ENCODE measurements at places on chromosomes 13 and 19.

- DNase-seq, result no peak
These were observed 60.0 kb upstream of the WDFY2 start for GRCh38 chr13:51524312-51524711.

- DNase-seq, result no peak
These were observed 135.9 kb downstream of the DLEU7 start for GRCh38 chr13:50707628-50708027.

DNA sequence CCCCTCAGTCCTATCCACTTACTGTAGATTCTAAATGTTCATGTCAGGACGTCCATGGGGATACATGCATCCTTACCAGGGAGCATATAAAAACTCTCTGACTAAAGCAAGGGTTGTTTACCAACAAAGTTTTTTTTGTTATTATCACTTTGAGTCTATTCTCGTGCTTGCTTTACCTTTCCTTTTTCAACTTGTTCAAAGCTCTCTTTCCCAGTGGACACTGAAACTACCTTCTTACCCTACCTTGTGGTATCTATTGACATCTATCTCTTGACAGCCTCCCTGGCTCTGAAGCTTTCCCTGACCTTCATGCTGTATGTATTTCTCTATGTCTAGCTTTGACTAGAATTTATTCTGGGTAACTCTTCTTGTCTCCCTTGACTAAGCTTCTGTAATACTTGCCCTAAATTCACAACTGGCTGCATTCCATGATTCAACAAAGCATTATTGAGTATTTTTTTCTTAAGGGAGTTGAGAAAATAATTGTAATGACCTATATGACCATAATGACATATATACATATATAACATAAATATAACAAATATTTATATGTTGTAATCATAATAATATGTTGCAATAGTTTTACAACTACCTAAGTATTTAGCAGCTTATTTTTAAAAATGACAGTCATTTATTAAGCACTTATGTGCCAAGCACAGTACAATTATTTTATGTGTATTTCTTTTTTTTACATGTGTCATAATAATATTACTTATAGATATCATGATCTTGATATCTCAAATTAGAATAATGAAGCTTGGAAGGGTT, 403.4 kb upstream of the SPRY2 start:
- no peak for DNase-seq

GRCh38 chr19:10388957-10389356, 8.6 kb upstream of the TYK2 start:
- DNase-seq, result peak; percentile 42

GRCh38 chr13:73715114-73715910, 418.9 kb downstream of the KLF12 start:
- peak; percentile 38 for DNase-seq

DNA sequence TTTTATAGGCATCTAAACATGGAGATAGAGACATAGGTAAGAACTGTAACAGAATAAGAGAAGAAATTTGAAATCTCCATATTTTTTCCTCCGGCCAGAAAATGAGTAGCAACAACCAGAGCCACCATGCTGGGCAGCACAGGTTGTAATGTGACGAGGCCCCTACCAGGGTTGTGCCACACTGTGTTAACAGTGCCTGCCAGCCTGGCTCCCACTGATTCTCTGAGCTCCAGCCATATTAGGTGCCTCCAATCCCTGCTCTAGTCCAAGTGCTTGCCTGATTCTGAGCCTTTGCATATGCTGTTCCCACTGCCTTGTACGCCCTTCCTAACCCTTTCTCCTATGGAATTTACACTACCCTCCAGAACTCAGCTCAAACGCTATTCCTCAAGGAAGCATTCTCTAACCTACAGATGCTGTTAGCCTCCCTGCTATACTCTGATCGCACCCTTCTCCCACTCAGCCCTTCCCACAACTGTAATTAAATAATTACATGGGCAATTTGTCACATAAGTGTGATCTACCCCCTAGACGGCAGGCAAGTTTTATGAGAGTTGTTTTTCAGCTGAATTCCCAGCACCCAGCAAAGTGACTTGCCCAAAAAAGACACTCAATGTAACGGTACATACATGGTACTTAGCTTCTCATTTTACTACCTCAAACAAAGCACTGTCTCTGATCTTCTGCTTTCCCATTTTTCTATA, 37.6 kb upstream of the STARD13 start:
- no peak for DNase-seq

DNA sequence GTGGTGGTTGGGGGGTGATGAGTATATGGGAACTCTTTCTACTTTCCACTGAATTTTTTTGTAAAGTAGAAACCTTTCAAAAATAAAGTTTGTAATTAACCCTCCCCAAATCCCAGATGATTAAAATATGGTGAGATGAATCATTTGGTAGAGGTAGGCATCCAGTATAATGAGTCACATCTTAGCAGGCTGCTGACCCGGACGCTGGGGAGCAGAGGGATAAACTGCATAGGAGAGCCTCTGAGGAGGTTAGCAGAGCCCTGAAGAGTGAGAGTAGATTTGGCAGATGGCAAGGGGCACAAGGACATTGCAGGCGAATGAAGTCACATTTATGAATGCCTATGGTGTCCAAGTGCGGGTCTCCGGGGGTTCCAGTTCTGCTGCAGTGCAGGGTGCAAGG, 293.8 kb downstream of the FGF9 start:
- no peak for DNase-seq

GRCh38 chr13:101967781-101968180, 434.1 kb downstream of the FGF14 start:
- DNase-seq, result no peak

- DNase-seq, result no peak
These were observed 10.4 kb downstream of the DEDD2 start for GRCh38 chr19:42206871-42207755.

DNA sequence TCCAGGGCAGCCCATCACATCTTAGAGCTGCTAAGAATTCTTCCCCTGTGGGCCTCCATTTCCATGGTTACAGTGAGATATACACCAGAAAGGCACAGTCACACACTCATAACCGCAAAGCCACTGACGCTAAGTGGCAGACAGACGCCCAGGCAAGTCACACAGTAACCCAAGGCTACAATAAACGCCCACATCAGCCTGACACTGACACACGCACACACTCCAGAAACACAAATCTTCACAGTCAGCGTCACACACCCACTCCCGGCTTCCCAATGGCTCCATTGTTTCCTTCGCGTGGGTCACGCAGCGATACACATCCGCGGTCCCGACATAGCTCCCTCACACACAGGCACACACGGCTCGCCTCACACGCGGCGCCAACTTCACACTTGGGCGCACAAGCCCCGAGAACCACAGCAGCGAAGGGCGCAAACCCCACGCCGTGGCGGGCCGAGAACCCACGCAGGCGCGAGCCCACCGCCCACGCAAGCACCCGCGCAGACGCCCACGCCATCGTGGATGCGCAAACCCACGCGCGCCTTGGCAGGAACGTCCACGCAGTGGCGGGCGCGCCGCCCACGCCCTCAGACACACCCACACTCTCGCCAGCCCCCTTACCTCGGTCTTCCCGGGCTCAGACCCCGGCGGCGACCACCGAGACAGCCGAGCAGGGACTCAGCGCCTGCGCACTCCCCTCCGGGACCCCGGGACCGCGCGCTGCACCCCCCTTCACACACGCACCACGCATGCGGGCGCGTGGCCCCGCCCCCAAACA, at the start of gene ZNF667:
Gene ZNF667, minus strand, starts transcription at position 695 of the 778 bp plus-strand sequence. CDS start 14,975 bp downstream, outside the sequence.
- no peak for DNase-seq

DNA sequence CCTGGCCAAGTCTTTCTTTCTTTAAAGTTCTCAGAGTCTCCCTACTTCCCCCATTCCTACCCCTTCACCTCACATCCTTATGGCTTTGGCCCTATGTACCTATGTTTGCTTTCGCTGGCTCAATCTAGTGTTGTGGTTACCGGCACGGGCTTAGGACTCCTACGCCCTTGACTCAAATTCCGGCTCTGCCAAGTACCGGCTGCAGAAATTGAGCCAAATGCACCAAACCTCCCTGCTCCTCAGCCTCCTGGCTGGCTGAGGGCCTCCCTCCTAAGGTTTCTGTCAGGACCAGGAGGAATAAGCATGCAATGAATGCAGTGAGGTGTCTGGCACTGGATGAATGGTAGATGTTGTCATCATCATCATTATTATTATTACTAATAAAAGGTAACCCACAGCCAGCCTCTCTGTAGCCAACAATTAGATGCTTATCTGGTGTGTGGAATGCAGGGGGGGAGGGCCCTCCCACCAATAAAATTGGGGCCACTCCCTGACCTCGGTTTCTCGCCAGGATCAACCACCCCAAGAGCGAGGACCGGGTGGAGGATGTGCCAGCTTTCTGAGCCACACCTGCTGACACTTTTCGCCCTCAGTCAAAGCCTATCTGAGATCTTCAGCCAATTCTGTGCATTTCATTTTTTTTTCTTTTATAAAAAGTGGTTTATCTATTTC, 20.7 kb downstream of the KLK5 start:
- DNase-seq, result no peak

DNA sequence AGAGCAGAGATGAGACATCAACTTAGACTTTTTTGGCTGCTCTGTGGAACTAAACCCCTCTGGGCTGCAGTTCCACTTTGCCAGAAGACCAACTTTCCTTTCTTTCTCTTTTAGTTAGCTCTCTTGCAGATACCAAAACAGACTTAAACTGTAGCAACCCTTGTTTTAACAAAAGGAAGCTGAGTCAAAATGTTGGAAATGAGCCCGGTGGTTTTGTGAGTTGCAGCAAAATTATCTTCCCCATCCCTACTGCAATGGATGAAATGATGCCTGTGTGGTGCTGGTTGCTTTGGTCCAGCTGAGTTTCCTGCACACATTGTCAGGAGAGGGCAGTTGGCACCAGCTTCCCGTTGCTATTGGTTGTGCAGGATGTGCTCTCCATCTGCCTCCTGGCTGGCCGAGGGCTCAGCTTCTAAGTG, 115.3 kb downstream of the LRCH1 start:
- DNase-seq, result no peak

DNA sequence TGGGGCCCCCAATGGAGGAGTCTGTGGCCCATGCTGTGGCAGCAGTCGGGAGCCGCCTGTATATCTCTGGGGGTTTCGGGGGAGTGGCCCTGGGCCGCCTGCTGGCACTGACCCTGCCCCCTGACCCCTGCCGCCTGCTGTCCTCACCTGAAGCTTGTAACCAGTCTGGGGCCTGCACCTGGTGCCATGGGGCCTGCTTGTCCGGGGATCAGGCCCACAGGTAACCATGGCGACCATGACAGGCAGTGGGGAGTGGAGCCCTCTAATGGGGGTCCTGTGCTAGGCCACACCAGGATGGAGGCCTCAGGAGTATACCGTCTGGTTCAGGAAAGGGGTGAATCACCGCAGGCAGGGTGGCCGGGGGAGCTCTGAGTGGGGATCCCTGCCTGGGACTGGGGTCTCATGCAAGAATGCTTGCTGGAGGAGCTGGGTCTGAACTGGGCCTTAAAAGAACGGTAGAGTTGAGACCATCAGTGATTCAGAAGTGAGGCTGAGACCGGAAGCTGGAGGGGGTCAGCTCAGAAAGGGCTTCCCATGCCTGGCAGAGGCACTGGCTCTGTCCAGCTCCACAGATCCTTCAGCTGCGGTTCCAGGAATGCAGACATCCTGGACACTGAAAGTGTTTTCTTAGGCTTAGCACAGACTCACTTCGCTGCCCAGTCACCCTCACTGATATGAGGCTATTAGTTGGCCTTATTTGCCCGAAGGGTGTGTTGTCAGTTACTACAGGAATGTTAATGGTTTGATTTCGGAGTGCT, 29.1 kb downstream of the CNFN start:
- no peak for DNase-seq

- no peak for DNase-seq
These were observed 27.3 kb downstream of the PNPLA6 start for GRCh38 chr19:7562646-7563393.

GRCh38 chr13:31772231-31772630, 32.9 kb downstream of the RXFP2 start:
- DNase-seq, result no peak

GRCh38 chr13:21011378-21011777, 50.0 kb downstream of the LATS2 start:
- DNase-seq, result no peak

DNA sequence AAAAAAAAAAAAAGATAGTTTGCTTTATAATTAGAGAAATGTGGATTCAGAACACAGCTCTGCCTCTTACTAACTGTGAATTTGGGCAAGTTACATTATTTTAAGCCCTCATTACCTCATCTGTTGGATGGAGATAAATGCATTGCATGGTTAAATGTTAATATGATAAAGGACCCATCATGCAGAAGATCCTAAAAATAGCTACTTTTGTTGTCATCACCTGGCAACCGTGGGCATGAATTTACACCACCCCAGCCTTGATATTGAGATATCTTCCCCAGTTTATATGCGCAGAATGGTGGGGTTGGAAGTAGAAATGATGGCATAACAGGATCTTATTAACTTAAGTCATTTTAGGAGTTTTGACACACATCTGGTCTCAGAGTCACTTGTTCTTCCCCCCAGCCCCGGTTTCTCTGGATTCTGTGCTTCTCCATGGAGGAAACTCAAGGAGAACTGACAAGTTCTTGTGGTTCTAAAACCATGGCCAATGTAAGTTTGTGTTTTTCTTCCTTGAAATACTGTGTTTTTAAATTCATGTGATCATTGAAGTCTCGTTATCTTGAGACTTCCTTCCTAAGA, 8.9 kb downstream of the ZNF546 start:
- DNase-seq, result no peak

DNA sequence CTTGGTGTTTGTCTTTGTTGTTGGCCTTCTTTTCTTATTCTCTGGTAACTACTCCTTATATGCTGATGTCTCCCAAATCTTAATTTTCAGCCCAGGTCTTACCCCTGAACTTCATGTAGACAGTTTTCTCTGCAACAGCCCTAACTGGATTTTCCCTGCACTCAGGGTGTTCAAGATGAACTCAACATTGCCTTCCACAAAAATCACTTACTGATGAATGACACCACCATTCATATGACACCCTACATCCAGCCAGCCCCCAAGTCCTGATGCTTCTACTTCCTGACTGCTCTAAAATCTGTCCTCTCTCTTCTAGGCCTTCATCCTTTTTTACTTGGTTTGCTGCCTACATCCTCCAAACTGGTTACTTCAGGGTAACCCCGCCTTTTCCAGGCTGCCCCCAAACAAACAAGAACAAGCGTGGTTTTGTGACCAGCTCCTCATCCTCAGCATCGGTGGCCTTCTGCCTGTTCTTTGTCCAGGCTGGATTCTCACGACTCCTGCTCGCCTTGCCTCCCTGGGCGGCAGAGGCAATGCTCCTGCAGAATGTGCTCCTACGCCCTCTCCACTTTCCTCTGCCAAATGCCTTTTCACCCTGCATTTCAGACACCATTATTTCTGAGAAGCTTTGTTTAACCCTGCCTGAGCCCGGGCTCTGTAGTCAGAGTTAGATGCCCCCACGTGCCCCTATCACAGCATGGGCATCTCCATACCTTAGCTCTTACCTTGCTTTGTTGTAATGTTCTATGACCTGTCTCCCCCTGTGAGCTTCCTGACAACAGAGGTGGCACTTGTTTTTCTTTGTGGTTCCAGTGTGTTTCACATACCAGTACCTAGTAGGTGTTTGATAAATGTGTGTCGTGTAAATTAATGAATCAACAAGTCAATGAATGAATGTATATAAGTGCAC, 61.8 kb downstream of the WDFY2 start:
- no peak for DNase-seq

GRCh38 chr13:109941221-109941620, 154.8 kb upstream of the IRS2 start:
- DNase-seq, result no peak

GRCh38 chr19:12767150-12767549, 8.2 kb downstream of the HOOK2 start:
- no peak for DNase-seq

Data from NK-92 treated with Interleukin-12 subunit alpha and Interleukin-12 subunit beta, amount 100 ng/mL, for 24 hours (cell line).